ENCODE measurements at places on chromosomes 2 and 18.

- DNase-seq, result no peak
These were observed 11.7 kb downstream of the PHOSPHO2 start for GRCh38 chr2:169705927-169706326.

- DNase-seq, result no peak
These were observed 27.3 kb downstream of the SPRED2 start for GRCh38 chr2:65404988-65405697.

GRCh38 chr2:152649997-152650396 lies 67.3 kb downstream of the PRPF40A start:
- no peak for DNase-seq

- DNase-seq, result peak; percentile 71
These were observed 2.6 kb downstream of the TET3 start for GRCh38 chr2:73987109-73987947.

DNA sequence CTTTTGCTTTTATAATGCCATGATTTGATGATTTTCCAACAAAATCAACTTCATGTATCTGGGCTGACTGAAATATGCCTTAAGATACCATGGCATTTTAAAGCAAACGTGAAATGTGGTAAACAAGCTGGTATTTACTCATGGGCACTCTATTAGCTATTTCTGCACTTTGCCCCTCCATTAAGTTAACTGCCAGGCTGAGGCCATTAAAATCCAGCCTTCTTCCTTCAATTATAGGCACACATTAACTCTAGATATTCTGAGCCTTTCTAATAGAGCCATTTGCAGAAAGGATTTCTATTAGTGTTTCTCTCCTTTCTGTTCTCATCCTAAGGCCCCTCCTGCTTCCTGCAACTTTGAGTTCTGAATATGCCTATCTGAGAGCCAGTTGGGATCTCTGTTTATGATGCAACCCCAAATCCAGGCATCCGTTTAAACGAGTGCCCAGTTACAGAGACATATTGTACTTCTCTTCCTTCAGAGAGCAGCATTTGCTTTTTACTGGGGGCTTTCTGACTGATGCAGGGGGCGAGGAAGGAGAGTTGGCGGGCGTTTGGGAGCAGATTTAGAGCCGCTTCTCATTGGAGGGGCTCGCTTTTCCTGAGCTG lies 1.6 kb upstream of the KCNJ3 start:
- no peak for DNase-seq

DNA sequence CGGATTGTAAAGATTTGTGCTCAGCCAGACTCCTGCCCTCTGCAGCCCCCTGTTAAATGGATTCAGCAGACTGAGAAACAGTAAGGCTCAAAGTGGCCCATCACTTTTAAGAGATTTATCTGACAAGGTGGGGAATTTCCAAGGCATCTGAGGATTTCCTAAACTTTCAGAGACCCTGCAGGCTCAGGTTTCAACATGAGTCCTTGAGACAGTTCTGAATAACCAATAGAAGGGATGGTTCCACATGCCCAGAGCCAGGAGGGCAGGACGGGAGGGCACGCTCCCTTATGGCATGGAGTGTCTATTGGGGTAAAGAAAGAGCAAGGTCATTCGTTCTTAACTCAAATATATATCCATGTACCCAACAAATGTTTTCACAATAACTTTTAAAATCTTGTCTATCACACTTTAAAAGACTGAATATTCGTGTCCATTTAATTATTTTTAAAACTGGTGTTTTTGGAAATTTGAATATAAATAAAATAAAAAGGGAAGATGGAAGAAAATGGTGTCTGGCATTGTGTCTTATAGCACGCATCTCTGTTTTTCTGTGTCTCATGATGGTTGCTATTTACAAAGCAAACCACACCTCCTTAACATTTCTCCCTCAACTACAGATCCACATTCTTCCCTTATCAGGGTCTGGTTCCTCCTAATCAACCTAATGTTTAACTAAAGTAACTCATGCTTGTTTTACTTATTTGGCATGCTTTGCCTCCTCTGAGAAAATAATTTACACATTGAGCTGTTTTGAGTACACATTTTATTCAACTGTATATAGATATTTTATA lies 56.0 kb upstream of the DSG1 start:
- DNase-seq, result no peak

All from activated CD8-positive, alpha-beta memory T cell treated with anti-CD3 and anti-CD28 coated beads, Interleukin-2, amount 50 U/mL, for 48 hours (primary cell).